NCI-H526 treated with DMSO at 0.1 percent for 48 hours (cell line): ENCODE measurements at places on chromosomes 6 and 20.

DNA sequence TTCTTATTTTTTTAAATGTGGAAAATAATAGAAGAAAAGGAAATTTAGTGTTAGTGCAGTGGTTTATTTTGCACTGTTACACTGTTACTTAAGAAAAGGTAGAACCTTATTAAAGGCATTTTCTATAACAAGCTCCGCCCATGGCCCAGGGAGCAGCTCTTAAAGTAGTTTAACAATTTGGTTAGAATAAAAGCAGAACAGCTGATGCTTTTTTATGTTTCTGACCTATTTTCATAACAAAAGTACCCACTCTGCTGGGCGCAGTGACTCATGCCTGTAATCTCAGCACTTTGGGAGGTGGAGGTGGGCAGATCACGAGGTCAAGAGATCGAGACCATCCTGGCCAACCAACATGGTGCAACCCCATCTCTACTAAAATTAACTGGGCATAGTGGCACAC lies 32.6 kb downstream of the DSTN start:
- DNase-seq, result no peak

GRCh38 chr6:66230591-66230990 lies 523.6 kb upstream of the EYS start:
- no peak for DNase-seq

- DNase-seq, result no peak
Observed at GRCh38 chr20:19552221-19553180, 205.6 kb upstream of the RIN2 start.

GRCh38 chr6:158020811-158021210 lies 39.1 kb downstream of the SYNJ2 start:
- no peak for DNase-seq

DNA sequence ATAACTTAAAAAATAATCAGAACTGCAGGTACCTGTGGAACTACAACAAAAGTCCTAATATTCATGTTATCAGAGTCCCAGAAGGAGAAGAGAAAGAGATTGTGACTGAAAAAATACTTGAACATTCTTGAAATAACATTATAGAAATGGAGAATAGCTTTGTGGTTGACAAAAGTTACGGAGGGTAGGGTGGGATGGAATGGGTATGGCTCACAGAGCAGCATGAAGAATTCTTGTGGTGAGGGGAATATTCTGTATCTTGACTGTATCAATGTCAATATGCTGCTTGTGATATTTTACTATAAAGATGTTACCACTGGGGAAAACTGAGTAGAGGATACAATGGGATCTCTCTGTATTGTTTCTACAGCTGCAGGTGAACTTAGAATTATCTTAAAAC lies 122.5 kb downstream of the DST start:
- no peak for DNase-seq

DNA sequence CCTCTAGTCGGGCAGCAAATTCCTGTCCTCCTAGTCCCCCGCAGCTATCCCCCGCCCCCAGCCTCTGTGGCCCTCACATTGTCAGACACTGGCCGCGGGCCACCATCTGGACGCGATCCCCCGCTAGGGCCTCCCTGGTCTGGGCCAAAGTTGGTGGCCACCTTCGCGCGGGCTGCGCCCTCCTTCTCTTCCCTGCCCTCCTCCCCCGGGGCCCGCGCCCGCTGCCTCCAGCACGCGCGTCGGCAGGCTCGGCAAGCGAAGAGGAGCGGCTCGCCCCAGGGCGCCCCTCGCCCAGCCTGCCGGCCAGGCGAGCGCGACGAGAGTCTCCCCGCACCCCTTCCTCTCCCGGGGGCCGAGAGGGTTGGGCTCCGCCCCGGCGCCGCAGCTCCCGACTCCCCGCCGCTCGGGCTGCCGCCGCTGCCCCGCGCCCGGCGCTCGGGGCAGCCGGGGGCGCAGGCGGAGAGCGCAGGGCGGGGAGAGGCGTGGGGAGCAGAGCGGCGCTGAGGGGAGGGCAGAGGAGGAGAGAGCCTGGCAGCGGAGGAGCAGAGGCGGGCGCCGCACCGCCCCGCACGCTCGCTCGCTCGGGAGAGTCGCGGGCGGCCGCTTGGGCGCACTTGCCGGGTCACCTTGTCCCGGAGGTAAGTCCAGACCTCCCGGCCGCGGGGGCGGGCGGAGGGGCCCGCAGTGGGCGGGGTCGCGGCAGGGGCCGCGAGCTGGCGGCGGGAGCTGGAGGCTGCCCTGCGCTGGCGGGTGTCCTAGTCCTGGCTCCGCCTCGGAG lies at the start of gene SYNDIG1:
SYNDIG1 (plus strand) TSS at position 514 of the 778 bp plus-strand sequence. CDS start 73,469 bp downstream, outside the sequence.
- peak; percentile 71 for DNase-seq

- no peak for DNase-seq
Observed at GRCh38 chr6:27441001-27441400, 31.9 kb downstream of the ZNF184 start.

GRCh38 chr6:33846226-33846625 lies 42.4 kb upstream of the MLN start:
- DNase-seq, result no peak

GRCh38 chr6:5518936-5519491 lies 257.7 kb downstream of the FARS2 start:
- no peak for DNase-seq

GRCh38 chr20:48025051-48025515 lies 239.8 kb upstream of the SULF2 start:
- no peak for DNase-seq

- no peak for DNase-seq
Observed at GRCh38 chr20:63053432-63054102, 46.8 kb upstream of the BHLHE23 start.

DNA sequence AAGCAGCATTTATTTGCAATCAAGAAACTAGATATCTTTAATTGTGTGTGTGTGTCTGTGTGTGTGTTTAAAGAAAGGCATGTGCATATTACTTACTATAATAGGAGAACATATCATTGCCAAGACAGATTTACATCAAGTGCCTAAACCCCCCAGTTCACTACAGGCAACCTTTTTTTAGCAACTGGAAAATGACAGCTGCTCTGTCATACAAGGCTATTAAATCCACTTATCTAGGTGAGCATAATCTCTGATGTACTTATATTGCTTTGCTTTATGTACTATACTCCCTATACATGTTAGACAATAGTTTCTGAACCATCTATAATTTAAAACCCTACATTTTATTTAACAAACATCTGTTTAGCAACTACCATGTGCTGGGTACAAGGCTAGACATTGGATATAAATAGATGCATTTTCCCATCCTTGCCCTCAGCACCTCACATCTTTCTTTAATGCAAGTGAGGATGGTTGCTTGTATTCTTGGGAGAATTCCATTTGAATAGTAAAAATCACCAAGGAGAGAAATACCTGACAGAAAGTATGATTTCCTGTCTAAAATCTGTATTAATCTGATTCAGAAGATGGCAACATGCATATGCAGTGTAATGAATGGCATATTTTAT lies 398.3 kb downstream of the LAMA2 start:
- no peak for DNase-seq

GRCh38 chr6:47420394-47421371 lies 56.9 kb upstream of the CD2AP start:
- no peak for DNase-seq

- no peak for DNase-seq
Observed at GRCh38 chr6:64050590-64050989, 415.0 kb downstream of the PHF3 start.

GRCh38 chr6:1703923-1704322 lies 94.2 kb downstream of the FOXC1 start:
- no peak for DNase-seq

DNA sequence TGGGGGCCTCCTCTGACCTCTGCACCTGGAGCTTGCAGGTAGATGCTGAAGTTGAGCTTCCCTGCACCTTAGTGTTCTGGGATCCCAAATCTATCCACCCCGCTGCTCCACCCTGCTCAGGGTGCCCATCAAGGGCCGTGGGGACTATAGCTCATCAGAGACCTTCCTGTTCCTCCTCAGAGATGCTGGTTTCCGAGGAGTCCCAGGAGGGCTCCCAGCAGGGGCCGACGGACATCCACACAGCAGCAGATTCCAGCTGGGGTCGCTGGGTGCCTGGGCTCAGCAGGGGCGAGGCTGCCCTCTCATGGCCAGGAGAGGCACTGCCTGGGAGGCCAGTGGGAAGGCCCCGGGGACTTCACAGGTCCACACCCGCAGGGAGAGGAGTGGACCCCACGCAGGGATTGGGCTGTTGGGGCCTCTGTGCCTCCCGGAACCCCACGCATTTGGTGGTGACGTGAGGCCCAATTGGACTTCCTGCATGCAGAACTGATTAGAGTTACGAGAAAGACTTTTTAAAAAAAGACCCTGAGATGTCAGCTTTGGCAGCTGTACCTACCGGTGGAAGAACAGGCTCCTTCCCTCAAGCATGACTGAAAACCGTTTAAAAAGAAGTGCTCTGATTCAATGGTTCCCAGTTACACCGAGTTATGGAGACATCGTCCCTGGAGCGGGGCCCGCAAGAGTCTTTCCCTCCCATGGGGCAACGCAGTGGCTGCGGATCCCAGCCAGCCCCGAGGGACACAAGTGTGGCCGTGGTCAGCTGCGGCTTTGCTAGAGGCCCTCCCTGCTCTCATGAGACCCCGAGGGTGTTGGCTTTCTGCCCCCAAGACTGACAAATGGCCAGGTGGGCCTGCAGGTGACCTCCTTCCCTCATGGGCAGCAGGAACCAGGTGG lies 25.3 kb upstream of the SLCO4A1 start:
- DNase-seq, result peak; percentile 49

GRCh38 chr6:25009393-25009710 lies 73.6 kb upstream of the RIPOR2 start:
- DNase-seq, result no peak

GRCh38 chr6:31228476-31228875 lies 43.4 kb downstream of the HLA-C start:
- no peak for DNase-seq

DNA sequence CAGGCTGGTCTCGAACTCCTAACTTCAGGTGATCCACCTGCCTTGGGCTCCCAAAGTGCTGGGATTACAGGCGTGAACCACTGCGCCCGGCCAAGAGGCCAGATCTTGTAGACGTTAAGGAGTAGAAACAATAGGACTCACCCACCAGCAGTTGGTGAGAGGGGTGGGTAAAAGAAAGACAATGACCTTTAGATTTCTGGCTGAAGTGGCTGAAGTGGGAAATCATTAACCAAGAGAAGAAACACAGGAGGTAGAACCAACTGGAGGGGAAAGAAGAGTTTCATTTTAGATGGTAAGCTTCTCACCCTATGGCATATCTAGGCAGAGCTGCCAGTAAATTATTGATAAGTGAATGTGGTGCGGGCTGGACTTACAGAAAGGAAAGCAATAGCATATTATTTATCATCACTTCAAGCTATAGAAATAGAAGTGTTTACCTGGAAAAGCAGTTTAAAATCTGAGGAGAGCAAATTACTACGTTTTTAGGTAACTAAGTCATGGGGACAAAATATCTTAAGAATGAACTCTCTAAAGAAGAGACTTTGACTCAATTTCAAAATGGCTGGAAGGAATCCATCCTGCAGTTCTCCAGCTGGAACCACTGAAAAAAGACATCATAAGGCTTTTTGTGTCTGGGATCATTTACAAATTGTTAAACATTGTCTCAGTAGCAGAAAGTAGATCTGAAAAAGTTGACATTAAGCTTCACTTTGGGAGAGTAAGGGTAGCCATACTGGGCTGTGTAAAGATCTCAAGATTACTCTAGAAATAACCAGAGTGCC lies 109.6 kb downstream of the ALDH8A1 start:
- no peak for DNase-seq

DNA sequence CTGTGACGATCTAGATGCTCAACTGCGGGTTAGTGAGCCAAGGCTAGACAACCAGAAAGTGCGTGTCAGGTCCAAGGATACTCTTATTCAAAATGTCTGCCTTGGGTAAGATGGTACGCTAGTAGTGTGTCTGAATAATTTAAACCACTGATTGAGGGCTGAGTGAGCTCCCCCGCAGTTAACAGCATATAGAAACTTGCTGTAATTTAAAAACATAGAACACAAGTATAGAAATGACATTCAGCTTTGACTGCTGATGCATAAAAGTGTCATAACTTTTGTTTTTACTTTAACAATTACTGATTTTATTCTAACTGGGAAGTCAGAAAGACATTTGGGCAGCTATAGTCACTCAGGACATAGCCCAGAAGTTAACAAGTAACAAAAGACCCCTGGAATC lies 45.6 kb upstream of the SLC22A1 start:
- no peak for DNase-seq

- DNase-seq, result peak; percentile 67
Observed at GRCh38 chr6:155313602-155314091, 637 bp downstream of the TFB1M start.

DNA sequence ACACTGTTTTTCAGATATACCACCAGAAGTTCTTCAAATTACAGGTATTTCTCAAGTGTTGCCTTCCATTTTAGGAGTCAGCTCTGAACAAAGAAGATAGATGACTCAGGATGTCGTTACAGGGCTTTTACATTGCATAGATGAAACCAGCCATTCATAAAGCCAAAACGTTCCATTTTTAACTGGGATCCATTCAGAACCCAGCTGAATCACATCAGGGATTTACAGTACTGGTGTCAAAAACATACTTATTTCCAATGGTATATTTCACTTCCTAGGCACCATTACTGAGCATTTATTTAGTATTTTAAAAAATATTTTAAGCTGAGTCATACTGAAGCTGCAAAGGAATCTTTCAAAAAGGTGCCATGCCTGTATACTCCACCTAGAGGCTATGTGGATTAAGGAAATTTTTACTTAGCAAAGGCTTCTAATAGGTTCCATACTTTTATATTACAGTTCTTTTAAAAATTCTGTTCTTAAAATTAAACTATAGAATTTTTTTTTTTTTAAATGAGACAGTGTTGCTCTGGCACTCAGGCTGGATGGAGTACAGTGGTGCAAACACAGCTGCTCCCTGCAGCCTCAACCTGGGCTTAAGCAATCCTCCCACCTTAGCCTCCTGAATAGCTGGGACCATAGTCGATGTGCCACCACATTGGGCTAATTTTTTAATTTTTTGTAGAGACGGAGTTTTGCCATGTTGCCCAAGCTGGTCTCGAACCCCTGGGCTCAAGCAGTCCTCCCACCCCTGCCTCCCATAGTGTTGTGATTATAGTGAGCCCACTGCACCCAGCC lies 2.6 kb downstream of the ASF1A start:
- DNase-seq, result peak; percentile 72

- DNase-seq, result no peak
Observed at GRCh38 chr6:79034865-79035264, 43.2 kb downstream of the PHIP start.
